ENCODE measurements at places on chromosomes 16 and 17.
A peak's percentile ranks its signal among the peaks of the same experiment; 100 is the strongest.

- DNase-seq, result no peak
These were observed 3.3 kb downstream of the TMEM94 start for GRCh38 chr17:75459590-75460267.

GRCh38 chr17:75509528-75510258, 5.6 kb downstream of the CASKIN2 start:
- no peak for DNase-seq

DNA sequence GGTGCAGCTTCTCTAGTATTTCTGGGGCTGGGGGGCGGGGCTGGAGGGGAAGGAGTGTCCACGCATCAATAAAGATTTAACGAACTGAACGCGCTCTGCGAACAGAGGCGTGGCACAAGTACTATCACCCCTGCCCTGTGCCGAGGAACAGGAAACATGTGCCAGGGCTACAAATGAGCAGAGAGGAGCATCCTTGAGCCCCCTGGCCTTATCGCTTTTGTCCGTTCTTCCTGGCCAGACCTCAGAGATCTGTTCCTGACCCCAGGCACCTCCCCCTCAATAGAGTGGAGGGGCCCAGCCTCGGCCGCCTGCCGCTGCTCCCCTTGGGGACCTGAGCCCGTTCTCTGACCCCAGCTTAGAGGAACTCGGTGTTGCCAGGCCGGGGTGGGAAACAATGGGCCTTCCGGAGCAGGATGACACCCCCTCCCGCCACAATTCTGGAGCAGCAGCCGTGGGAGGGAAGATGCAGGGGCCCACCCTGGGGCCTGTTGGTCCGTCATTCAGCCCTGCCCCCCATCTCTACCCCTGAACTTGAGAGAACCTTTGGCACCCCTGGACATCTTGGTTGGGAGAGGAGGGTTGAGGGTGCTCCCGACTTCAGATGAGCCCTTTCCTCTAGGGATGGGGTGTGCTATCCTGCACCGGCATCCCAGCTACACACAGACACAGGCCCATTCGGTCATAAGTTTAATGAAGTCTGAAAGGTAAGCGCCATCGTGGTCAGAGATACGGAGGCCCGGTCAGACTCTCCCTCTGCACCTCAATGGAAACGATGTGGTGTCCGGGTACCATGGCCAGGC, 1.1 kb downstream of the NAA38 start:
- no peak for DNase-seq

- no peak for DNase-seq
These were observed 60.4 kb downstream of the ZDHHC7 start for GRCh38 chr16:84950906-84951305.

DNA sequence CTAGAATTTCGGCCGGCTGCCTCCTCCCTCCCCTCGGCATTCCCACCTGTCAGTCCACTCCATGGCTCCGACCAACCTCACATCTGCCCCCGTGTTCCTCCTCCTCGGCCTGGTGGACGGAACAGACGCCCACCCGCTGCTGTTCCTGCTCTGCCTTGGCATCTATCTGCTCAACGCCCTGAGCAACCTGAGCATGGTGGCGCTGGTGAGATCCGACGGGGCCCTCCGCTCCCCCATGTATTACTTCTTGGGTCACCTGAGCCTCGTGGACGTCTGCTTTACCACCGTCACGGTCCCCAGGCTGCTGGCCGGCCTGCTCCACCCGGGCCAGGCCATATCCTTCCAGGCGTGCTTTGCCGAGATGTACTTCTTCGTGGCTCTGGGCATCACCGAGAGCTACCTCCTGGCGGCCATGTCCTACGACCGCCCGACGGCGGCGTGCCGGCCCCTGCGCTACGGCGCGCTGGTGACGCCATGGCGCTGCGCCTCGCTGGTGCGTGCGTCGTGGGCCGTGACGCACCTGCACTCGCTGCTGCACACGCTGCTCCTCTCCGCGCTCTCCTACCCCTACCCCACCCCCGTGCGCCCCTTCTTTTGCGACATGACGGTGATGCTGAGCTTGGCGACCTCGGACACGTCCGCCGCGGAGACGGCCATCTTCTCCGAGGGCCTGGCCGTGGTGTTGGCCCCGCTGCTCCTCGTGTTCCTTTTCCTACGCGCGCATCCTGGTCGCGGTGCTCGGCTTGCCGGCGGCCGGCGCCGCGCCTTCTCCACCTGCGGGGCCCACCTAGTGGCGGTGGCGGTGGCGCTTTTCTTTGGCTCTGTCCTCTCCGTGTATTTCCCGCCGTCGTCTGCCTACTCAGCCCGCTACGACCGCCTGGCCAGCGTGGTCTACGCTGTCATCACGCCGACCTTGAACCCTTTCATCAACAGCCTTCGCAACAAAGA, at the start of gene OR3A2:
OR3A2 (minus strand) TSS at position 440 of the 948 bp plus-strand sequence.
- no peak for DNase-seq

DNA sequence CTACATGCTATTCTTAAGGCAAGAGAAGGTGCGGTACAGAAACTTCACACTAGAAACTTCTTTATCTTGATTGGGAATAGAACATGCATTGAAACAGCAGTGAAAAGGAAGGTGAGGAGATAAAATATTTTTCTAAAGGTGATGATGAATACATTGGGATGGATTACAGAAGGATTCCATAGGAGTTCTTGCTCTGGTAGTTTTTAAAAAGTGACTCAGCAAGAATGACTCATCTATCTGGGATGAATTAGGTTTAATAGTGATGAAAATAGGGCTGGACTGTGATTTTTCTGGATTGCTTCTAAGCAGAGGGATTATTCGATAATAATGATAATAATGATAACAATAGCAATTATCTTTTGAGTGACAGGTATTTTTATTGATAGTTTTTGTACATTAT, 65.6 kb upstream of the HS3ST4 start:
- DNase-seq, result no peak

DNA sequence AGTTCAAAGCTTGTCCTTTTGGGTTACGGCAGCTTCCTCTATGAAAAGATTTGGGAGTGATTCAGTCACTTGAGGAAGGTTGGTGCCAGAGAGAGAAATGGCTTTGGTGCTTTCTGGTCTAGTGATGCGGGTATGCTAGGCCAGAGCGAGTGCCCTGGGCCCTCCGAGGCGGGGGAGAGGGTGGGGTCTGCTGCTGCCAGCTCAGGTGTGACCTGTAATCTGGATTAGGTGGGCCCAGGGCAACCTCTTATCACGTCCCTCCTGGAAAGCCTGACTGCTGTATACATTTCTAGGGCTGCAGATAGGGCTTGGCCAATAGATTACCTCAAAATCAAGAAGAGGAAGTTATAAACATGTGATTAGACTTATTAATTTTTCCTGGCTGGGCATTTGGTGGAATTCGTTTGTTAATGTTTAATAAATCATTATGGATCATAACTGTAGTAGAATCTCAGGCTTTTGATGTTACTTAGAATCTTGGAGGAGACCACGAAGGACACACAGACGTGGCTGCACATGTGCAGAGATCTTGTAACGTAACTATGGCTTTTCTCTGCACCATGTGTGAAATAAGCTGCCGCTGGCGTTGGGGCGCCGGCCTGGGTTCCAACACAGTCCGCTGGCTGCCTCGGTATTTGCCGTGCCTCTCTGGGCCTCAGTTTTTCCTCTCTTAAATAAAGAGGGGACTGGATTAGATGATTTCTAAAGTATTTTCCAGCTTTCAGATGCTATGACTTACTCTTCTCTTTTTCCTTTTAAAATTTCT, 1.2 kb downstream of the IRF8 start:
- no peak for DNase-seq

DNA sequence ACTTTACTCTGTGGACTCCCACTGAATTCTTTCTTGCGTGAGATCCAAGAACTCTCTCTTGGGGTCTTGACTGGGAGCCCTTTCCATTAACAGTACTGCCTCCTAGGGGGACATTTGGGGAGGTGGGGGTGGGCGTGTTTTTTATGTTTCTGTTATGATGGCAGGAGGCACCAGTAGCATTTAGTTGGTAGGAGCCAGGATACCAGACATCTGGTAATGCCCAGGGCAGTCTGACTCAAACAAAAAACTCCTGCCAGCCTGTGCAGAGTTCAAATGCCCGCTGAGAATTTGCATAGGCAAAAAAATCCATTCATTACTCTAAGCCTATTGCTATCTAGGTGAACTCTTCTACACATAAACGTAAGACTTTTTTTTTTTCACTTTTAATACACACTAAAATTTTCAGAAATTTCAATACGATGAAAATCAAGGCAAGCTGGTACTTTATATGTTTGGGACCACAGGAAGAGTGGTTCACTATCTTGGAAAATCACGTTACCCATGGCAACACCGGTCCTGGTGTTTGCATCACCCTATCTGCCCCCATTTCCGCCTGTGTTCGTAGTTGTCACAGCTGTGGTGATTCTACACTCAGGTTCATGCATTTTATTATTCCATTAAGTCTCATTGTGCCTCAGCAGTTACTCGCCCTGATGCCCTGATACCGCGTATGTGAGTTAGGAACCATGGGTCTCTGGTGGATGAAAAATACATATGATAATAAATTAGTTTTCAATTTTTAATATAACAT, 121.1 kb upstream of the XYLT1 start:
- DNase-seq, result no peak

GRCh38 chr17:51537996-51538550, 277.7 kb downstream of the UTP18 start:
- DNase-seq, result no peak

GRCh38 chr16:55367866-55368603, 44.0 kb downstream of the IRX6 start:
- DNase-seq, result no peak

GRCh38 chr17:81455387-81455786, 57.2 kb downstream of the ACTG1 start:
- DNase-seq, result no peak

- no peak for DNase-seq
These were observed 10.1 kb downstream of the KRT39 start for GRCh38 chr17:40956401-40957254.

DNA sequence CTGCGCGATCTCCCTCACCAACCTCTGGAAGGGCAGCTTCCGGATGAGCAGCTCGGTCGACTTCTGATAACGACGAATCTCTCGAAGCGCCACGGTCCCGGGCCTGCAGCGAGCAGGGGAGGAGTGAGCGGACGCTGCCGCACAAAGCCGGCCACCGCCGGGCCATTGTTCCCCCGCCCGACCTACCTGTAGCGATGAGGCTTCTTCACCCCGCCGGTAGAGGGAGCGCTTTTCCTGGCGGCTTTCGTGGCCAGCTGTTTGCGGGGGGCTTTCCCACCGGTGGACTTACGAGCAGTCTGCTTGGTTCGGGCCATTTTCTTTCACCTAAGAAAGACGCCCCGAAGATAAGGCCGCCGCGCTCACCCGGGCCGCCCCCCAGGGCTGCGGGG, 5.8 kb upstream of the UNK start:
- DNase-seq, result peak; percentile 45

DNA sequence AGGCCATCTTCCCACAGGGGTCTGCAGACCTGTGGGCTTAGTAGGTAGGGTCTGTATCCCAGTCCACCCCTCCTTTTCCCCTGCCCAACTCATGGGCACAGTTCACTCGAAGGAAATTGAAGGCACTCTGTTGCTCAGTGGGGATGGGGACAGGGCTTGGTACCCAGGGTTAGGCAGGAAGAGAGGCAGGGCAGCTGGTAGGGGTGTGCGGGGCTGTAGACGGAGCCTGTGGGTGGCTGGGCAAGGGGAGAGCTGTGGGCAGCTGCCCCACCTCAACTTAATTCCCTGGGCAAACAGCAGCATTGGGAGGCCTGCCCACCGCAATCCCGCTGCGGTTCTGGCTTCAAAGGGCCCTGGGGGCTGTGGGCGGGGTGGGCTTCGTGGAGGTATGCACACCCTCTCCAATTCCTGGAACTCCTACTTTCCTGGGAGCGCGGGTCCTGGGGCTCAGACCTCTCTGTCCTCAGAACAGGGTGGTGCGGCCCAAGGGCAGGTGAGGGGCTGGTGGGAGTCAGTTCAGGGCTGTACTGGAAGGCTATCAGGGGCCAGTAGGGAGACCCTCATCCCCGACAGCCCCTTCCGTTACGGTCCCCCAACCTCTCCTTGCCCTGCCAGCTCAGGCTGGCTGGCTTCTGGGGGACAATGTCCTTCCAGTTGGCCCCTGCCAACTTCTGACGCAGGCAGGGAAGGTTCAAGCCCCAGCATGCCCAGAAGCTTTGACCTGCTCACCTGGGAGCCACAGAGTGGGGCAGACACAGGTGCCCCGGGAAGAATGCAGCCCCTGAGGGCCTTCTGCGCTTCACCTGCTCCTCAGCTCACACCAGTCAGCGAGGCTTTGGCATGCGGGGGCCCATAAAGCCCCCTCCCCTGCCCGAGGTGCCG, 9.1 kb downstream of the FOXJ1 start:
- no peak for DNase-seq

GRCh38 chr17:15334266-15334665, 7.1 kb downstream of the TEKT3 start:
- DNase-seq, result no peak

DNA sequence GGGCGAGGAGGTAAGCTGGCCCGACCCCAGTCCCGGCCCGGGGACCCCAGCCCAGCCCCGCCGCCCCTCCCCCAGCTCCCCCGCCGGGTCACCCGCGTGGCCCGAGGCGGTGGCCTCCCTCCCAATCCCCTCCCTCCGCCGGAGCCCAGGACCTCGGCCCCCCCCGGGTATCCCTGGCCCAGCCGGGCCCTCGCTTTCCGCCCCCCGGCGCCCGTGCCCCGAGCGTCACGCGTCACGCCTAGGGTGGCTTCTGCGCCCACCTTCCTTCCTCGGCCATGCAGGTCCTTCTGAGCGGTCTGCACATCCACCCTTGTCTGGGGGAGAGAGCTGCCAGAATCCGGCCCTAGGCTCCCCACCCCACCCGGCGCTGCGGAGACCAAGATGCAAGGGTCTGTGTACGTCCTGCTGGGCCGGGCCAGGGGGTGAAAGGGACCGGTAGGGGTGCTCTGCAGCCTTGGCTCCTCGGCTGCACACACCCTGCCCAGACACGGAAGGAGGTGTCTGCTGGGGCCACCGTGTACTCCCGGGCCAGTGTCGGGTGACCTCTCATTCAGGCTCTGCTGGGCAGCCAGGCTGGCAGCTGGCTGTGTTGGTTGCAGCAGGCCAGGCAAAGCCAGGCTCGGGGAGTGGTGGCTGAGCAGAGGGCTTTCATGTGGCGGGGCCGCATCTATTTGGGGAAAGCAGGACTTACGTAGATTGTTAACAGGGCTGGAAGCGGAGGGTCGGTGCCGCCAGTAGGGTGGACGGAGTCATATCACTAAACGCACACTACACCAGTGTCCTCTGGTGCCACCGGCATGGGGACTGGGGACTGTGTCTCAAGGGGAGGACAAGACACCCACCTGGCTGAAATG, 754 bp downstream of the RAB11FIP4 start:
- no peak for DNase-seq
